Chondrocyte (in vitro differentiated cells): ENCODE measurements at places on chromosomes 6 and 20.

DNA sequence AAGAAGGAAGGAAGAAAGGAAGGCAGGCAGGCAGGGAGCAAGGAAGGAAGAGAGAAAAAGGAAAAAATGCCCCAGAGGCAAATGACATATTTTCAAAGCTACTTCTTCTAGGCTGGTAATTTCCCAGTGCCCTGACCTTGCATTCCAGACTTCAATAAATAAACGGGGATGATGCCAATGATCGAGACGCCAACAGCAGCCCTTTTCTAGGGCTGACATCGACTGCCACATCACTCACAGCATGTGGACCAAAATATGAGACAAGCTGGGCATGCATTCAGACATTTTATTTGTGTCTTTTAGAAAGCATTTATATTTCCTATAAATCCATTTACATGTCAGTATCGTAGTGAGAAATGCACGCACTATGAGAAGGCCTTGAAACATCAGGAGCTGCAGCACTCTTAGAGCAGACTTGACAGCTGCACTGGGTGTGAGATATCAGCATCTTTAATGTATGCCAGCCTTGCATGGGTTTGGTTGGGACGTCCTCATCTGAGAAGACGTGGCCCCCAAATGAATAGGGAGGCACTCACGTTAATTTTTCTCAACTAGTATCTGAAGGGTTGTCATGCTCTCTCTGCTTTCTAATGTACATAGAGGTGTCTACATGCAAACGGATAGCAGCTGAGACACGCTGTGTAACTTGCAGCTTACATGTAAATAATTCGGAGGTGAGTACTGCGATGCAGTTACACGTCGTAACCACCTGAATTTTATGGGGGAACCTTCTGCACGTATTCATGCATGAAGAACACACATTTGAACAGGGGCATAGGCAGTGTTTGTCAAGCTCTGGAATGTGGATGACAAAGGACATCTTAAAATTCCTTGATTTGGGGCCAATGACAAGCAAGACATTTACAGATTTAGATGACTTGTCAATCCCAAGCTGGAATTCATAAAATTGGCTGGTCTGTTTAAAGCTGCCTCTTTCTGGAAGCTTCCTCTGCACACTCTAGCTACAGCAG lies 149.1 kb upstream of the AGPAT4 start:
- DNase-seq = no peak

- no peak for DNase-seq
Measured at GRCh38 chr6:39853604-39854003, 61.4 kb downstream of the DAAM2 start.

DNA sequence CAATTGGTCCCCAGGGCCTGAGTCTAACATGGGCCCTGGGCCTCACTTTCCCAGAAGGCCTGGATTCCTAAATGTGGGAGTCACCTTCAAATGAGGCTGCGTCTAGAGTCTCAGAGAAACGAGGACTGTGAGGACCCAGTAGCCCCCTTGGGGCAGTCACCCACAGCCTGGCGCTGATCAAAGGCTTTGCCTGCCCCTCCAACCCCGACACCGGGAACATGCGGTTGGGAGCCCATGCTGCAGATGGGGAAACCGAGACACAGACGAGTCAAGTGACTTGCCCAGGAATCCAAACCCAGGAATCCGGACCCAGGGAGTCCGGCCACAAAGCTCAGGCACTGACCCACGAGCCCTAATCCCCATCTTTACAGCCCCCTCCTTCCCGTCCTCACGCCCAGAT lies 209.7 kb downstream of the PREX1 start:
- DNase-seq = peak; percentile 80

GRCh38 chr6:116115781-116116180 lies 10.2 kb downstream of the COL10A1 start:
- no peak for DNase-seq

GRCh38 chr20:33843050-33843449 lies 31.9 kb downstream of the CHMP4B start:
- DNase-seq = no peak

DNA sequence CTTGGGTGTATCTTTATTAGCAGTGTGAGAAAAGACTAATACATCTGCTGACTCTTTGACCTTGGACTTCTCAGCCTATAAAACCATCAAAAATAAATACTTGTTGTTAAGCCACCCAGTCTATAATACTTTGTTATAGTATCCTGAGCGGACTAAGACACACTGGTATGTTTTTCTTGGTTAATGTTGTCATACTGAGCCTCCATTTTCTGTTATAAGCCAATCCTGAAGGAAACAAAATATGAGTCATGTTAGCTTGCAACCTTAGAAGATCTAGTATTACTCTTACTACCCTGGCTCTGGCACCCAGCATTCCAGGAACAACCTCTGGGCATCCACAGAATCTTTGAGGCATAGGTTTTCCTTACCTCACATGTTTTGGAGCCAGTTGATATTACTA lies 307.2 kb downstream of the FRK start:
- no peak for DNase-seq

DNA sequence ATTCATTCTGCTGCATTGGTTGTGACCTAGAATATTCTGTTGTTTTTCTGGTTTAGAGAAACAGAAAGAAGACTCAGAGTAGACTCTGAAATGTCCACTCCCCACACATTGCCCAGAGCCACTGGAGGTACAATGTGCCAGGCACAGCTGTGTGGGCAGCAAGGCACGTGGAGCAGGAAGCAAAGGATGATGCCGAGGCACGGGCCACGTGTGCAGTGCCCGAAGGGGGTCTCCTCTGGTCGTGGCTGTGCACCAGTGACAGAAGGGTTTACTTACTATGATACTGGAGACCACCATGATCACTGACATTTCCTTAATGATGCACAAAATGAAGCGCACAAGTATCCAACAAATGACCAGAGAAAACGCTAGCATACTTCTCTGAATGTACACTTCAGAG lies 488.9 kb downstream of the PRKN start:
- DNase-seq = no peak

DNA sequence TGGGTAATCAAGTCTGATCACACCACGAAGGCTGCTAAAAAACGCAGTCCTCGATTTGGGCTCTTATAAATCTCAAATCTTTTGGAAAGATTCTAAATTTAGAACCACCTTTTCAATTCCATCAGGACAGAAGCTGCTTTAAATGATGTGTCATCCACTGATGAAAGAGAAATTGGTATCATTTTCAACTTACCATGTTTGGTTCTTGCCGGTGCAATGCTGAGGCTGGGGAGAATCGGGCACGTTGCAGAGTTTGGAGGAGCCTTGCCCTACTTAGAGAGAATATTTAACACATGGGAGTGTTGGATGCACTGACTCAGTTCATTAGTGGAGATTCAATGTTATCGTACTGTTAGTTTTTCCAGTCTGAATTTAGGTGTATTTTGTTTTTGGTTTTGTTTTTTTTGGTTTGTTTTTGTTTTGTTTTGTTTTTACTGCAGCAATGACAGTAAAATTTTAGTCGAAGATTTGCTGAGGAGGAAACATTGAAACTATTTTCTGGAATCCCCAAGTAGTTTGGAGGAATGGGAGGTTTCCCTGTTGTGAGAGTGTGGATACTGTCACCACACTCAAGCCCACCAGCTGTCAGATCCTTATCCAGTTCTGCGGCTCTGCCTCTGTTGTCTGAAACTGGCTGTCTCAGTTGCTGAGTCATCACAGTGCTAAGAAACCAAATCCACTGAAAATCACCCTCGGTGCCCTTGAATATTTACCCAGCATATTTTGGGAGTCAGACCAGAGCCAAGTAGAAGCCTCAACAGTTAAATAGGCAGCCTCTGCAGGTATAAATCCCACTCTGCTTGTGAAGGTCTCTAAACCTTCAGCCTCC lies 497.0 kb downstream of the BTBD3 start:
- no peak for DNase-seq

DNA sequence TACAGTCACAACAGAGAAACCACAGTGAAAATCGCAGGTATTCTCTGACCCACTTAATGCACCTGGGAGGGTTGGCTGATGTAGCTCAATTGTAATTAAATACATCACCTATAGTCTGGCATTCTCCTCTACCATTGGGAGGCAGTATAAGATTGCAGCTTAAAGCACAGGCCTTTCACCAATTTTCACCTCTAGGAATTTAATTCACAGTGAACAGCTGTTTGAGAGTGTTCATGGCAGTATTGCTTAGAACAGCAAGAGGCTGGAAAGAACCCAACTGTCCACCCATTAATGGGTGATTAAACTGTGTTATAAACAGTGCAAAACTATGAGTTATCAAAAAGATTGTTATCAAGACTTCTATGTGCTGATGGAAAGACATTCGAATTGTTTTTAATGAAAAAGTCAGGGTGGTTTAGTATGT lies 2.0 kb downstream of the EDEM2 start:
- DNase-seq = no peak

DNA sequence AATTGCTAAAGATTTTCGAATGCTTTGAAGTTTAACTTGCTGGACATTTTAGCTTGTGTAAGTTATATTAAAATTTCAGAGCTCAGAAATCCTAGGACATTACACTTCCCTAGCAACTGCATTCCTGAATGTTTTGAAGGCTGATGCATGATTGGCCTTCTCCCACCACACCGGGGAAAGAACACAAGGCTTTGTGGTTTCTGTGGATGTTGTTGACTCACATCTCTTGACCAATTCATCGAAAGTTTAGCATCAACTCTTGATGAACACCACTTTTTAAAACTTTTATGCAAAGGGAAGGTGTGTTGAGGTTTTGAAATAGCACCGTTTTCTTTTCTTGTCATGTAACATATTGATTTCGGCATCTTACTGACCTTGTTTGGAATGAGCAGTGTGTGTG lies 81.1 kb downstream of the RIMS1 start:
- no peak for DNase-seq
